ENCODE measurements at places on chromosomes 7 and 10. TPM values are rescaled to one million over a fixed set of nuclear protein-coding genes. Genes with fewer than 3 reads are reported as not detected.

DNA sequence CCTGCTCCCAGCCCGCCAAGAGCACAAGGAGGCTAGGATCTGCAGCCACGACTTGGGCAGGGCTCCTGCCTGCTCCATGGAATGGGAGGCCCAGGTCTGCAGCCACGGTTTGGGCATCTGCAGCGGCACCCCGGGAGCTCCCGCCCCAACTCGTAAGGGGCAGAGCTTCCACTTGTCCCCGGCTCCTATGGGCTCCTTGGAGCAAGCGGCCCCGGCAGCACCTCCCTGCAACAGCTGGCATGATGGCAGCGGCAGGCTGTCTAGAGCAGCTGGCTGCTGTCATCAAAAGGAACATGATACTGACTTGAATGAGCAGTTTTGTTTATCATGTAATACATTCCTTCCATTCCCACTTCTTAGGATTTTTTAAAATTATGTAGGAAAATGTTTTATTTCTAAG is 684.0 kb upstream of the FOXK1 start:
- H3K4me1 ChIP-seq, result no peaks in the 10 kb centered on the region
- no peaks in the 10 kb centered on the region for H3K36me3 ChIP-seq
- no peak overlapping the region for H3K27ac ChIP-seq

GRCh38 chr7:132998763-132999162 is 83.1 kb downstream of the CHCHD3 start:
- DNase-seq, result no peak
- H3K27ac ChIP-seq, result no peak overlapping the region
- no peak overlapping the region for H3K4me3 ChIP-seq

GRCh38 chr10:29734640-29734961 is 99.8 kb upstream of the SVIL start:
- H3K27ac ChIP-seq, result peak overlapping the region; percentile 98
- DNase-seq, result no peak
- peak overlapping the region; percentile 80 for H3K4me3 ChIP-seq
- no peaks in the 10 kb centered on the region for H3K4me1 ChIP-seq

- no peak overlapping the region for H3K27ac ChIP-seq
- no peaks in the 10 kb centered on the region for H3K36me3 ChIP-seq
- DNase-seq, result no peak
- no peaks in the 10 kb centered on the region for H3K4me1 ChIP-seq
- no peak overlapping the region for H3K4me3 ChIP-seq
Observed at GRCh38 chr7:141544831-141545230, 6.4 kb upstream of the AGK start.

The ADRA2A gene
- 0.42 TPM for total RNA-seq

DNA sequence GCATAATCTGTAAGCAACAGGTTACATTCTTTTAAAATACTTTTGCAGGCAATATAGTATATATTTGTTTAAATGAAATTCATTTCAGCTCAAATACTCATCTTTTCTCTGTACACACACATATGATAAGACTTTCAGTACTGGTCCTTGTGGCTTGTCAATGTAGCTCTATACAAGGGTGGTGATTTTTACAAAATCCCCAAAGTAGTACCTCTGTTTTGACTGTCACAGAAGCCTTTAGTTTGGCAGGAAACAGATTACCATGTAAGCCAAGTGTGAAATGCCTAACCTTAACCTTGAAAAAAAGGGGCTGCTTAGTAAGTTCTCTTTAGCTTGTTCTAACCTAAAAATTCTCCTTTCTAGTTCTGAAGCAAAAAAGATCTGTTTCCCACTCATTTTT is 87.9 kb downstream of the KCND2 start:
- DNase-seq, result no peak
- no peaks in the 10 kb centered on the region for H3K4me1 ChIP-seq
- H3K27me3 ChIP-seq, result no peaks in the 10 kb centered on the region
- no peak overlapping the region for H3K27ac ChIP-seq
- no peaks in the 10 kb centered on the region for H3K36me3 ChIP-seq

- H3K36me3 ChIP-seq, result no peaks in the 10 kb centered on the region
- H3K4me1 ChIP-seq, result no peaks in the 10 kb centered on the region
- H3K27ac ChIP-seq, result no peak overlapping the region
Observed at GRCh38 chr10:128721963-128722445, 595.8 kb upstream of the MKI67 start.

- H3K4me1 ChIP-seq, result no peaks in the 10 kb centered on the region
- no peak overlapping the region for H3K4me3 ChIP-seq
- no peaks in the 10 kb centered on the region for H3K27me3 ChIP-seq
- H3K36me3 ChIP-seq, result peaks cover 5% of the 10 kb centered on the region
- no peak overlapping the region for H3K27ac ChIP-seq
Observed at GRCh38 chr7:24854866-24855265, 97.6 kb upstream of the GSDME start.

The XRCC2 gene
- total RNA-seq, result 0.57 TPM

DNA sequence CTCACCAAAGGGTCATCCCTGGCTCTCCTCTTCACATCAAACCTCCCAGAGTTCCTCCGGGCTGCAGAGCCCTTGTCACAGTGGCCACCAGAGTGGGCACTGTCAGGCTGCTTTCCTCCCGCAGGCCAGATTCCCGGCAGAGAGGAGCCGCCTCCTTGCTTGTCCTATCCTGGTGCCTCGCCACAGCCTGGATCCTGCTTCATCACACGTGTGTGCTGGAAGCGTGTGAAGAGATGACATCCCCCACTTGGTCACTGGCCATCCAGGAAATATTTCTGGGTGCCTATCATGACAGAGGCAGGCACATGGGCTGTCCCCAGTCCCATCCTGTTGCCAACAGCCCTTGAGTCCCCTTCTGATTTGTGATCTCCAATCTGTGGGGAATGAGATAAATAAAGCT is 15.0 kb downstream of the INSIG1 start:
- H3K4me3 ChIP-seq, result no peak overlapping the region
- no peaks in the 10 kb centered on the region for H3K27me3 ChIP-seq
- DNase-seq, result no peak
- peaks cover 40% of the 10 kb centered on the region for H3K36me3 ChIP-seq
- H3K4me1 ChIP-seq, result no peaks in the 10 kb centered on the region

The NPC1L1 gene
- not detected for total RNA-seq

DNA sequence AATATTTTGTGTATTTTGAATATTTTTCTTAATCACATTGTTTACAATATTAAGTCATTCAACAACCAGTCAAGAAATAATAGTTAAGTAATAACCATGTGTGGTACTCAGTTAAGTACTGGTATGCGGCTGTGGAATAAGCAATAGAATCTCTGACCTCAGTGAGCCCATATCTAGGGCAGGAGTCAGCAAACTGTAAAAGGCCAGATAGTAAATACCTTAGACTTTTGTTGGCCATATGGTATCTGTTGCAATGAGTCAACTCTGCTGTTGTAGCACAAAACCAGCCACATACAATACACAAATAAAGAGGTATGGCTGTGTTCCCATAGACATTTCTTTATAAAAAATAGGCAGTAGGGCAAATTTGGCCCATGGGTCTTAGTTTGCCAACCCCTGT is 311.6 kb upstream of the SEMA3A start:
- DNase-seq, result no peak
- H3K27ac ChIP-seq, result no peak overlapping the region
- no peak overlapping the region for H3K4me3 ChIP-seq
- H3K27me3 ChIP-seq, result no peaks in the 10 kb centered on the region
- peaks cover 31% of the 10 kb centered on the region for H3K4me1 ChIP-seq
- no peaks in the 10 kb centered on the region for H3K36me3 ChIP-seq

DNA sequence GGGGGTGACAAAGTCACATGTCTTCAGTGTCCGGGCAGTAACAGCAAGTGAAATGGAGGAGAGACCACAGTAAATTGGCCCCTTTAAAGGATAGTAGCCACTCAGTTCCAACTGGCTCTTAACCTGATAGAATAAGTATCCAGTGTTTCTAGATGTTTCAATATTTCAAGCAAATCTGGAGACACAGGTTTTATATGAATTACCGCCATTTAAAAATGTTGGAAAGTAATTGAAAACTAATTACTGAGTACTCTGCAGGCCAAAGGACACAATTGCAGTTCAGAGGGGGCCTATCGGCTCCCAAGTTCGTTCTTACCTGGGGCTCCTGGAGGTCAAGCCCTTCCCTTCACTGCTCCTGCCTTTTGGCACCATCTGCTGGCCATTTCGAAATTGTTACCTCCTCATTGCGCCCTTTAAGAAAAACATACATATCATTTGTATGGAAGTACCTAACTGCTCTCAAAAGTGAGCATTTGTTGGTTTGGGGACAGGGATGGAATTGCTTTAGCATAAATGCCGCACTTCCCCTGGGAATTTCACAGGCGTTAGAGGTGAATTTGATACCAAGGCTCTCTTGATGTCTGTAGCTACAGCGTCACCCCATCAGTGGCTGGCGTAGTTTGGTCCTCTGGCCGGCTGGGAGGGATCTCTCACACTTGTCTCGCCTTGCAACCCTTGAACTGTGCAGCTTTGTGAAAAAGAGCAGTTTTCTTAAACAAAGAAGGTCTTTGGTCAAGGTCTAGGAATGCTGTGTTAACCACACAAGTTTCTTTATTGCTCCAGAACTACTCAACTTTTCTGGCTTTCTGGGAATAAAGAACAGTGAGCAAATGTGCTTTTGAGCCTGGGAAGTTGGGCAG is 220.0 kb downstream of the ARHGAP21 start:
- H3K4me1 ChIP-seq, result no peaks in the 10 kb centered on the region
- H3K4me3 ChIP-seq, result no peak overlapping the region
- no peaks in the 10 kb centered on the region for H3K27me3 ChIP-seq
- no peaks in the 10 kb centered on the region for H3K36me3 ChIP-seq
- no peak overlapping the region for H3K27ac ChIP-seq

DNA sequence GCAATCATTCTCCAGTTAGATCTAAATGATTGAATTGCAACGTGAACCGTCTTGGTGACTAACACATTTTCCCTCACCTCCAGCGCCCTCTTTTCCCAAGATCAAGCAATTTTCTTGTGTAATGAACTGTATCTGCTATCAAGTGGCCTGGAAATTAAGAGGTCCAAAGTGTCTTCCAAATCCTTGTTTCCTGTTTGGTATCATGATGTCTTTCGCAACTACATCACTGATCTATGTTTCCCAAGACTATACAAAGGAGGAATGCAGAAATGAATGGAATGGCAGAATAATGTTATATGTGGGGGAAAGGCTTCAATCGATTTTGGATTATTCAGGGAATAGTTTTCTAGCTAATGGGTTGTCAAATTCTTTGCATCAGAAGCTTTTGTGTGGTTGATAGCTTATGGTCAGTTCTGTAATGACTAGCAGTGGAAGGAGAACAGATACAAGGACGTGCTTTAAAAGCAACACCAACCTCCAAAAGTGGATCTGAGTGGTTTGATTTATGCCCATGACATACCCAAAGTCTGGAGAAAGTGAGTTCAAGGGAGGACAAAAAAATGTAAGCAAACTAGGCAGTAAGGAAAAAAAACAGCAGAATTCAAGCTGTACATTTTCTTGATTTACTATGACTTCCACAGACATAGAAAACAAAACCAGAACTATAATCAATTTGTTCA is 14.6 kb upstream of the ZEB1 start:
- no peak overlapping the region for H3K4me3 ChIP-seq
- H3K36me3 ChIP-seq, result no peaks in the 10 kb centered on the region
- H3K27ac ChIP-seq, result no peak overlapping the region
- H3K27me3 ChIP-seq, result no peaks in the 10 kb centered on the region
- DNase-seq, result no peak
- H3K4me1 ChIP-seq, result no peaks in the 10 kb centered on the region

Measured in esophagus muscularis mucosa (tissue), 4 donors.